GM10248 (cell line): ENCODE measurements at places on chromosomes 3 and 15.

GRCh38 chr3:64728994-64729393, 41.2 kb upstream of the ADAMTS9 start:
- no peak for DNase-seq

- DNase-seq, result no peak
Measured at GRCh38 chr15:67922106-67922675, 82.3 kb upstream of the RNU6-1 start.

- no peak for DNase-seq
Measured at GRCh38 chr3:175713268-175713667, 854.1 kb downstream of the NAALADL2 start.

DNA sequence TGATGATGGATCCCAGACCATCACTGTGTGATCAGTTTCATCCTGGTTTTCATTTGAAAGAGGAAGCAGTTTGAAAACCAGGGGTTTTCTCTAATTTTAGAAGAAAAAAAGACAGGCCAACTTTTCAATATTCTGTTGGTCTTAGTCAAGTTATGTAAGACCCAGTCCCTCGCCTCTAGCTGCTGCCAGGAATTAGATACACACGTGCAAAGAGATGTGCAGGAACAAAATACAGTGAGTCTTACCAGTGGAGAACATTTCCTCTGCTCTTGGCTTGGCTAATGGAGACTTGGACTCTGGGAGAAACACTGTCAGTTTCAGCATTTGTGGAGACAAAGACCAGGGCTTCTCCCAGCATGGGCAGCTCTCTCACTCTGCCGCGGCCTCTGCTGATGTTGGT, 214.9 kb upstream of the C2CD4B start:
- no peak for DNase-seq

- DNase-seq, result no peak
Measured at GRCh38 chr3:9916734-9917680, at the start of gene IL17RC. TSS of gene IL17RC (plus strand) at chr3:9917098. CDS start at chr3:9917316, 218 bp downstream.

DNA sequence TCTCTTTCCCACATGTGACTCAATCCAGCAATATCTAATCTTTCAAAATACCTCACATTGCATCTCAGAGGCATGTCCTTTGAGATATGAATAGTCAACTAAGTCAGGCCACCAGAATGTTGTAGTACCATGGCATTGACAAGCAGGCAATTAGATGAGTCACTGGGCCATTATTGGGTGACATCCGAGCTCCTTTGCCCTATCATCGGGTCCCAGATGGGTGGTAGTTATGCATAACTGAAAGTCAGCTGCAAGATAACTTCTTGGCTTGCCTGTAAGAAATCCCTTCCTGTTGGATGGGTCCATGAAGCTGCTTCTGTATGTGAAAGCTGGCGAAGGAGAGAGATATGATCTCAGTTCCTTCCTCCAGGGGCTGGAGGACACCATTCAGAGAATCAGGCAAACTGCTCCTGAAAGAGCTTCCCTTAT, 32.8 kb downstream of the ARRDC4 start:
- no peak for DNase-seq

DNA sequence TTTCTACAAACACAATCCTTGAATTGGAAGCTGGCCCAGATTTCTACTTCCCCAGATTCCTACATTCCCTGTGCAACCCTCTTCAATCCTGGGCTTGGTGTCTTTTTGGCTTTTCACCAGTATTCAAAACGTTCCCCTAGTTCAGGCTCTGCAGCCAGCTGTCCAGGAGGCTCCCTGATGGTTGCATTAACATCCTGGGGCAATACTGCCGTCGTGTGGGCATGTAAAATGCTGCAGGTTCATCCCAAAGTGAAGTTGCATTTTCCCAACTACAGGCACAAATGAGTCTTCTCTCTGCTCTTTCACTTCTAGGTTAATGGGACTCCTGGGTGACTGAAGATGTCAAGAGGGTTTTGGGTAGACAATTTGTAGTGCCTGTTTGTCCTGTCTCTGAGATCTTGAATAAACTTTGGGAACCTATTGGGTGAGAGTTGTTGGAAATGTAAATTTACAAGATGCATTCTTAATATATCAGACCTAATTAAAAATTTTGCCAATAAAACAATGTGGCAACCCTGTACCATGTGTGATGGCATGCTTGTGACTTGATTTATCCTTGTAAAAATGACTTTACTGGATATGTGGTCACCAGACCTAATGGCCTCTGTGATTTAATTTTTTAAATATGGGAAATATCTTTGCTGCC, 28.6 kb downstream of the SOX14 start:
- DNase-seq, result no peak

DNA sequence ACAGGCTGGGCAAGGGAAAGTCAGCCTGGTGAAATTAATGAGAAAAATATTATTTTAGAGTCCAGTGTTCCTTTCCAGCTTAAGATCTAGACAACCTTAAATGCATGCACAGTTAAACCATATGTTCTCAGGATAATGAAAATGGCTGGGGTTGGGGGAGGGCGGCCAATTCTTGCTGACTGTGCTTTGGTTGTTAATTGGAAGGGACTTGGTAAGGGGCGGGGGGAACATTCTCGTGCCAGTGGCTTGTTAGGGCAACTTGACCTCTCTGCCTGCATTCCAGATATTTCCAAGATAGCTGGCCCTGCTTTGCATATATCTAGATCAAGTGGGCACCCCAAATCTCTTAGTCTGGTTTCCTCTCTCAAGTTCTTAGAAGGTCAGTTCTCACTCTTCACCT, 112.5 kb downstream of the TOP2B start:
- no peak for DNase-seq

DNA sequence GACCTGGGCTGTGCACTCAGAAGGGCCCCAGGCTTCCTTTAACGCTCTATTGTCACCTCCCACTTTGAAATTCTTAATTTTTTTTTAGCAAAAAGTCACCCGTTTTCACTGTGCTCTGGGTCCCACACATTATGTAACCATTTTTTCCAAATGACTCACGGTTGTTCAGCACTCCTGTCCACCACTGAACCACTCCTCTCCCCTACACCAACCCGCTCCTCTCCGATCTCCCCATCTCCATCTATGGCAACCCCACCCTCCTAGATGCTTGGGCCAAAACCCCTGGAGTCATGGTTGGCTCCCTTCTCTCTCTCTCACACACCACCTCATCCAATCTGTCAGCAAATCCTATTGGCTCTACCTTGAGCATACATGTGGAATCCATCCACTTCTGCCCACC, 41.2 kb upstream of the LINGO1 start:
- no peak for DNase-seq

GRCh38 chr3:32843510-32844321, 25.9 kb downstream of the TRIM71 start:
- no peak for DNase-seq

GRCh38 chr15:73023071-73023470, 29.2 kb upstream of the NEO1 start:
- no peak for DNase-seq

DNA sequence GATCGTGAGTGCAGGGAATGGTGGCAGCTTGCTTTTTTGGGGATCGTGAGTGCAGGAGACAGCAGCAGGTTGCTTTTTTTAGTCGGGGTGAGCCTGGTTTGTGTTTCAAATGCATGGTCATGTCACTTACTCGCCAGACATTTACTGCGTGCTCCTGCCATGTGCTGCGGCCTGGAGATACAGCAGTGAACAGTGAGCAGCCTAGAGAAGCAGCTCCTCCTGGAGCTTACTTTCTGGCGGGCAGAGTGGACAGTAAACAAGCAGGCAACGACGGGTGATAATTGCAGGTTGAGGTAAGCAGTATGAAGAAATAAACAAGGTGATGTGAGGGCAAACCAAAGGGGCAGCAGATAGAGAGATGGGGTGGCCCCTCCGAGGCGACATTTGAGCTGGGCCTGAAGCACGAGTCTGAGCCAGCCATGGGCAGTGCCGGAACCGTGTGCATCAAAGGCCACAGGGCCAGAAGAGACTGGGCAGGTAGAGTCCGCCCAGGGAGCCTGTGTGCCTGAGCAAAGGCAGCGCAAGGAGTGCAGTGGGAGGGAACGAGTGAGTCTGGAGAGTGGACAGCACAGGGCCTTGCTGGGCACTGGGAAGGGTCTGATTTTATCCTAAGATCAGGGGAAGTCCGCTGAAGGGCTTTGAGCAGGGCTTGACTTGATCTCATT, 57.3 kb upstream of the RASA2 start:
- DNase-seq, result no peak

- DNase-seq, result peak; percentile 81
Measured at GRCh38 chr15:89740137-89740536, 10.9 kb downstream of the MESP1 start.

GRCh38 chr3:142958707-142959106, 4.8 kb downstream of the PAQR9 start:
- no peak for DNase-seq

DNA sequence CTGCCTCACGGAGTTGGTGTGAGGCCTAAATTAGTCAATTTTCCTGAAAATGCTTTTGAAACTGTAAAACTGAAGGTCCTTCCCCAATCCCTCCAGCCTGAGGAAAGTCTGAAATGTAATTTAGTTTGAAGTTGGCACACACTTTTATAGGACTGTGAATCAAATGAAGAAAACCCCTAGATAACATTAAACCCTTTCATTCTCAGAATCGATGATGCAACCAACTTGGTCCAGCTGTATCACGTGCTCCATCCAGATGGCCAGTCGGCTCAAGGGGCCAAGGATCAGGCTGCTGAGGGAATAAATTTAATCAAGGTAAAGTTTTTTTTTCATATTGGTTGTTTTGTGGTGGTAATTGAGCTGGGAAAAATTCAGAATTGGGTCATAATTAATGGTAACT, 11.7 kb downstream of the MRPS22 start:
- DNase-seq, result no peak

DNA sequence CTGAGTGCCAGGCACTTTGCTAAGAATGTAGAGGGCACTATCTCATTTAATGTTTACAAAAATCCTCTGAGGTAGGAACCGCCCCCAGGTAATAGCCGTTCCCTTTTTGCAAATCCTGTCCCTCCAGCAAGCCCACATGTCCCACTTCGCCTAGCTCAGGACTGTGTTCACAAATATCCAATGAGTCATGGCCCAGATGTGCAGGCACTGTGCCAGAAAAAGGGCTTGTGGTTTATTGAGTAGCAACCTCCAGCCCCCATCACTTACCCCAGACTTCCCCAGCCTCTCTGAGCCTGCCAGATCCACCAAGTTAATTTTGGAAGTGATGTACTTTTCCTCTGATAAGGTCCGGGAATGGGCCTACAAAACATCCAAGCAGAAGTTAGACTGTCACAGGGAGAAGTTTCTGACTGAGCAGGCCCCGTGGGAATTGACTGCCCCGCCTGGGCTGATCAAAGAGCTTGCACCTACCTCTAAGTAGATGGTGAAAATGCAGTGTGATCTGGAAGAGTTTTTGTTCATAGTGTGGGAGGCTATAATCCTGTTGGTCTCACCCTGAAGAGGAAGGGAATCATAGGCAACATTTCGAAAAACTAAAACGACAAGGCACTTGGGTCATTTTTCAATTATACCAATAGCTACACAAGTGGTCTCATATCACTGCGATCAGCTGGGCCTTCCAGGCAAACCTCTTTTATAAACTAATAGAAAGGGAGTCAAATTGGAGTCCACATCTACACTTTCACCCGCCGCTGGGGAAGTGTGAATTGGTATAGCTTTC, 15.7 kb downstream of the KIF9 start:
- DNase-seq, result peak; percentile 60

DNA sequence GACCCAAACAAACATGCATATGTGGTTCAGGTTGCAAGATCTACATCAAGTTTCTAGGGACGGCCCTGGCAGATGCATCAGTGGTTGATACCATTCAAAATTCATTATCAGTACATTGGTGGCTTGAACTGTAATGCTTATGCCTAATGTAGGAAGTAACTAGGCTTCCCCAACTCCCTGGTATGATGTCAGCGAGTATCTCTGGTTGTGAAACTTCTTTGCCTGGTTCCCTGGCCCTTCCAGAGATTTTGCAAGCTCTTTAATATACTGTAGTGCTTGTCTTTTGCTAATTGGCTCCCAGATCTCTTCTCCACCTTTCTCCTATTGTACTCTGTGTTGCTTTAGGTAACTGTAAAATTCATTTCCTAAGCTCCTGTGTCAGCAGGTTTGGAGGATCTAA, 114.8 kb upstream of the RARB start:
- no peak for DNase-seq

DNA sequence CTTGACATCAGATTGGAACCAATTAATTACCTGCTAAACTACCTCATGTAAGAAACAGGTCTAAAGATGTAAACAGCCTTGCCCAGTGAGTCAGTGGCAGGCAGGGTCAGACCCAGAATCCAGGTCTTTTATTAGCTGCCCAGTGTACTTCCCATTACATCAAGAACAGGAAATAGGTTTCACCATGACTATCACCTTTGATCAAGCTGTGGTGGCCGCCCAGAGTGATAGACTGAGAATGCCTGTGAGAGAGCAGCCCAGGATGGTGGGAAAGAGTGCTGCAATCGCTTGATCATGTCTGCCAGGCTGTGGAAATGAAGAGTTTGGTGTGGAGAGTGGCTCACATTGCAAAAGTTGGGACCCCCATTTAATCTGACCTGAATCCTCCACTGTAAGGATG, 61.3 kb upstream of the PIAS1 start:
- DNase-seq, result no peak

- DNase-seq, result no peak
Measured at GRCh38 chr15:101000271-101000681, 81.1 kb downstream of the LRRK1 start.

DNA sequence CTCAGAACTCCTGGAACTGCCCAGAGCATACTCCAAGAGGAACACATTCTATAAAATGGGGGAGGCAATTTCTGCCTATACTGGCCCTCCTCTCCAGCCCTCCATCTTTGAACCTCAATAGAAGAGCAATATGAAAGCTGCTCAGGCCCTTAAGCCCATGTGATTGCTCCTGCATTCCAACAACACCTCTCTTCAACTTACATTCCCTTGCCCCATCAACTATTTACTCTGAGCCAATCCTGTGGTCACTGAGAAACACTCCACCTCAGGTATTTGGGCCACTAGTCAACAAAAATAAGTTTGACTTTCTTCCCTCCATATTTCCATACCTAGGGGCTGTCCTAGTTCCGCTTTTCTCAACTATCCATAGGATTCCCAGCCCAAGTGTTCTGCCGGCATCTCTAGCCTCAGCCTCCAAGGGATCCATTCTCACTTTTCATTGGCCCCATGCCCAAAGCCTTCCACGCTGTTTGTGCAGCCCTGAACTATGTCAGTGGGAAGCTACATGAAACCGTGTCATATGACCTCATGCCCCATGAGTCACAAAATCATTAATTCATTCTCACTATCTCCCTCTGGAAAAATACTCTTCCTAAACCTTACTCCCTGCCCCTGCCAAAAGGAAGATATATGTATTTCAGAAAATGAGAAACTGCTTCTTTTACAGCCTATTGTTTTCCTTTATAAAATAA, 61.6 kb downstream of the GJD2 start:
- DNase-seq, result no peak

GRCh38 chr3:134357261-134357913, 16.9 kb downstream of the AMOTL2 start:
- no peak for DNase-seq

DNA sequence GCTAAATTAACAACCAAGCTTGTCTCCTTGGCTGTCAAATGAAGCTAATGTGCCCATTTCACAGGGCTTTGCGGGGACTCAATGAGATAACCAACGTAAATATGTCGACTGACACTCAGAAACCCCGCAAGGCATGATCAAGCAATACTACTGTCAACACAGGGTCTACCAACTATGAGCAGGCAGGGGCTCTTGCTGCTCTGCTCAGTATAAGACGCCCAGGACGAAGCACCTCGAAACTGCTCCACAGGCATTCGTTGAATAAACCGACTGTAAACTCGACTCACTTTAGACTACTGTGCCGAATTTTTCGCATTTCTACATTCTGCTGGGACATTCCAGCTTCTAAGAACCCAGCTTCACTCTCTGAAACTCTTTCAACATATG, 55.0 kb downstream of the FEZF2 start:
- no peak for DNase-seq

GRCh38 chr3:139564294-139564861, 24.8 kb upstream of the RBP1 start:
- no peak for DNase-seq

- DNase-seq, result no peak
Measured at GRCh38 chr3:87236093-87236492, 9.0 kb downstream of the CHMP2B start.
